ENCODE measurements at places on chromosomes 2 and 18.
A peak's percentile ranks its signal among the peaks of the same experiment; 100 is the strongest.

- no peak for DNase-seq
Observed at GRCh38 chr18:24432618-24433017, 6.1 kb downstream of the IMPACT start.

DNA sequence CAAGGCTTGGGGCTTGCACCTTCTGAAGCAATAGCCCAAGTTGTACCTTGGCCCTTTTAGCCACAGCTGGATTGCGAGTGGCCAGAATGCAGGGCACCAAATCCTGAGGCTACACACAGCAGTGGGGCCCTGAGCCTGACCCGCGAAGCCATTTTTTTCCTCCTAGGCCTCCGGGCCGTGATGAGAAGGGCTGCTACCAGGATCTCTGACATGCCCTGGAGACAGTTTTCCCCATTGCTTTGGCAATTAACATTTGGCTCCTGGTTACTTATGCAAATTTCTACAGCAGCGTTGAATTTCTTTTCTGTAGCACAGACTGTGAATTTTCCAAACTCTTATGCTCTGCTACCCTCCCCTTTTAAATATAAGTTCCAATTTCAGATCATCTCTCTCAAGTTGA lies 54.5 kb downstream of the MOCOS start:
- DNase-seq: no peak

GRCh38 chr18:49041435-49042245 lies 90.9 kb upstream of the SMAD7 start:
- DNase-seq: peak; percentile 71

DNA sequence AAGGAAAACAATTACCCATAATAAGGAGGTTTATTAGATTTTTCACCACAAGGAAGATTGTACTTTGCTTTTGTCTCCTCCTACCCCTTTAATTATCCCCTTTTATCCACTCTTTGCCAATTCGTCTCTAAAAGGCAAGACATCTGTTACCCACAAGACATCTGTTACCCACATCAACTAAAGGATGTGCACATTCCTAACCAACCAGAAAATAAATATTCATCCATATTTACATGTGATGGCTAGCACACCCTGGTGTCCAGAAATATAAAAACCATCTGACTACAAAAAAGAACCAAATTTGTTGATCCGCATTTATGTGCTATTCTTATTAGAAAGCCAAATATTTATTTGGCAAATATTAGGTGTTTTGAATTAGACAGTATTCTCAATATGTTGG lies 35.7 kb downstream of the ACVR1C start:
- DNase-seq: peak; percentile 17

GRCh38 chr2:119263656-119264055 lies 40.0 kb downstream of the STEAP3 start:
- DNase-seq: no peak

DNA sequence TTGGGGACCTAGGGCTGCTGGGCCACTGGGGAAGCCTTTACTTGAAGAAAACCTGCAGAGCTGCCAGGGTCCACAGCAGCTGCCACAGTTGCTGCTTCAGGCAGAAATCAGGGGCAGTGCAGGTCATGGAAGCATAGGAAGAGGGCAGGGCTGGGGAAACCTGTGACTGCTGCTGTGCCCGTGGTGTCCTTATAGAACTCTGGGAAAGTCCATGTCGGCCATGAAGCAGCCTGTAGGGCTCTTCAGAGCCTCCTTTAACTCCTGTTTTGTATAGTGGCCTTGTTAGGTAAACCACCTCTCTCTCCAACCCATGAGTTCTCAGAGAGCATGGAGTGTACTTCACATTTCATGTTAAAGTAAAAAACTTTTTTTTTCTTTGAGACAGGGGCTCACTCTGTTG lies 62.1 kb downstream of the SMAD4 start:
- no peak for DNase-seq
